ENCODE measurements at places on chromosomes 3 and 15.

GRCh38 chr3:113079218-113079961 is 88.6 kb downstream of the GTPBP8 start:
- no peak for DNase-seq

GRCh38 chr15:43517354-43518196 is at the start of gene MAP1A:
TSS of gene MAP1A (plus strand) at chr15:43517608. CDS start at chr15:43521474, 3,866 bp downstream.
- DNase-seq: no peak

DNA sequence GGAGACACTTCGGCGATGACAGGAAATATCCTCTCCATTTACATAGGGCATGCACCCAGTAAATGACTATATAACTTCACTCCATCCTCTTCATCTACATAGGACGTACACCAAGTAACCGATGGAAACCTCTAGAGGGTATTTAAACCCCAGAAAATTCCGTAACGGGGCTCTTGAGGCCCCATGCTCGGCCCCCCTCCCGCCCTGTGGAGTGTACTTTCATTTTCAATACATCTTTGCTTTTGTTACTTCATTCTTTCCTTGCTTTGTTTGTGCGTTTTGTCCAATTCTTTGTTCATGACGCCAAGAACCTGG is 7.5 kb upstream of the FAM107A start:
- DNase-seq: no peak

GRCh38 chr3:187941135-187941847 is 196.0 kb upstream of the BCL6 start:
- no peak for DNase-seq

GRCh38 chr3:129313665-129314385 is 35.2 kb downstream of the HMCES start:
- no peak for DNase-seq

DNA sequence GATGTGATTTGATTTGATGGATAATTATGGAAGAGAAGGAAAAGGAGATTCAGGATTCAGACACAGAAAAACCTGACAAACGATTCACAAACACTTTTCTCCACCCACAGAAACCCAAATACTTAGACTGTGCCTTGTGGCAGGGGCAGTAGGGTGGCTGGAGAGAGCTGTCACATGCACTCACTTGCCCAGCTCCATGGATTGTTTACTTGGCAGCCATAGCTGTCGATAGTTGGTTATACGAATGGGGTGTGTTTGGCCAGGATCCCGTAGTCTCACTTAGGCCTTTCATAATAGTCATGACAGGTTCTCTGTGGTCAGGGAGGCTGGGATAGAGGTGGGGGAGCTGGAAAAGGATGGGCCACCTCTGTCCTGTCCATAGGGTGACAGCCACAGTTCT is 76.9 kb downstream of the CACNA1D start:
- DNase-seq: no peak

All from activated CD4-positive, alpha-beta T cell treated with anti-CD3 and anti-CD28 coated beads, Interleukin-2, Interleukin-6, amounts not matched to agents 100 ng/mL and 50 ng/mL, durations not matched to agents 16 hours and 8 hours (primary cell).